Nasal cavity respiratory epithelium epithelial cell of viscerocranial mucosa (primary cell): ENCODE measurements at places on chromosomes 2 and 18. TPM values are rescaled to one million over a fixed set of nuclear protein-coding genes. Genes with fewer than 3 reads are reported as not detected.

The B4GALT6 gene
- total RNA-seq: 3.8 and 5.6 TPM in 2 replicates

The NEB gene
- total RNA-seq: 0.68 and 3.3 TPM in 2 replicates

The HOXD12 gene
- not detected in 2 replicates for total RNA-seq

The IL1B gene
- 176 and 257 TPM in 2 replicates for total RNA-seq

The KCNJ3 gene
- not detected in 2 replicates for total RNA-seq

The FEV gene
- not detected in 2 replicates for total RNA-seq

The MAPRE3 gene
- 2.1 and 9.8 TPM in 2 replicates for total RNA-seq

The LRRTM4 gene
- total RNA-seq: not detected in 2 replicates

The HDHD2 gene
- total RNA-seq: 15.7 and 26.2 TPM in 2 replicates
